OCI-M1 (cell line): ENCODE measurements at places on chromosomes 11 and 22.

- peak; percentile 41 for DNase-seq
Observed at GRCh38 chr11:63537293-63538101, 889 bp downstream of the PLAAT4 start.

DNA sequence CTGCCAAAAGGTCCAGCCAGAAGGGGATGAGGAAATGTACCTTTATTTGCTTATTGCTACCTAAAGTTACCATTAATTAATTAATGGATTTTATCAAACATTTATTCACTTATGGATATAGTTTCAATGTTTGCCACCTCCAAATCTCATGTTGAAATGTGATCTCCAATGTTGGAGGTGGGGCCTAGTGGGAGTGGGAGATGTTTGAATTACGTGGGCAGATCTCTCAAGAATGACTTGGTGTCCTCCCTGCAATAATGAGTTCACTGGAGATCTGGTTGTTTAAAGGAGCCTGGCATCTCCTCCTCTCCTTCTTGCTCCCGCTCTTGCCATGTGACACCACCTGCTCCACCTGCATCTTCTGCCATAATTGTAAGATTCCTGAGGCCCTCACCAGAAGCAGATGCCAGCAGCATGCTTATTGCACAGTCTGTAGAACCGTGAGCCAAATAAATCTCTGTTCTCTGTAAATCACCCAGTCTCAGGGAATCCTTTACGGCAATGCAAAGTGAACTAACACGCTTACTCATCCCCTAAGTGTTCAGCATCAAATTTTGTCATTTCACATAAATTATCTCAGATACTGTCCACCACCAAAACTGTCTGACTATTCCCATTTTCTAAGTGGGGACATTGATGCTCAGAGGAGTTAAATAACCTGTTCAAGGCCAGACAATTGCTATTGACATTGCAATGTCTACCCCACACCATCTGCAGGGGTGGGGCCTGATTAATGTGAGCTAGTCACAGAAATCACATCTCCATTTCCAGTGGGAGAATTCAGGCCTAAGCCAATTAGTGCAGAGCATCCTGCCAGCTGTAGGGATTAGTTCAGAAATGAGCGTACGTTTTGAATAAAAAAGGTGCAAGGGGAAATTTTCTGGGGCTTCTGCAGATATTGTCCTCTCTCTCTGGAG, 51.6 kb upstream of the SYN3 start:
- no peak for DNase-seq

DNA sequence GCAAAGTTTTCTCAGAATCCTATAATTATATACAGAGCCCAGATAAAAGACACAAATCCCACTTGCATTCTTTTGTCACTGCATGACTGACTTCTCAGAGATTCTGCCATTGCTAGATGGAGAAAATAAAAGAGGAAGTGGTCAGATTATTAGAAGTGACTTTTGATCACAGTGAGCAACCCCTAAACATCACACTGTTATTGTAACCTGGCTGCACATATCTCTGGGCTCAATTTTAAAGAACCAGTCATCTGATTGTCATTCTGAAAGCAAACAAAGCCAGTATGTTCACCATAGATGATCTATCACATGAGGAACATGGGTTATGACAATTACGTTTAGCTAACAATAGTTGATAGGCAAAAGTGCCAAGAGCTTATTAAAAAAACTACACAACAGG, 47.8 kb downstream of the COPB1 start:
- DNase-seq = peak; percentile 40

GRCh38 chr11:88704485-88704884, 361.3 kb downstream of the GRM5 start:
- DNase-seq = peak; percentile 46

- peak; percentile 80 for DNase-seq
Observed at GRCh38 chr11:33970984-33971466, 79.1 kb upstream of the LMO2 start.

DNA sequence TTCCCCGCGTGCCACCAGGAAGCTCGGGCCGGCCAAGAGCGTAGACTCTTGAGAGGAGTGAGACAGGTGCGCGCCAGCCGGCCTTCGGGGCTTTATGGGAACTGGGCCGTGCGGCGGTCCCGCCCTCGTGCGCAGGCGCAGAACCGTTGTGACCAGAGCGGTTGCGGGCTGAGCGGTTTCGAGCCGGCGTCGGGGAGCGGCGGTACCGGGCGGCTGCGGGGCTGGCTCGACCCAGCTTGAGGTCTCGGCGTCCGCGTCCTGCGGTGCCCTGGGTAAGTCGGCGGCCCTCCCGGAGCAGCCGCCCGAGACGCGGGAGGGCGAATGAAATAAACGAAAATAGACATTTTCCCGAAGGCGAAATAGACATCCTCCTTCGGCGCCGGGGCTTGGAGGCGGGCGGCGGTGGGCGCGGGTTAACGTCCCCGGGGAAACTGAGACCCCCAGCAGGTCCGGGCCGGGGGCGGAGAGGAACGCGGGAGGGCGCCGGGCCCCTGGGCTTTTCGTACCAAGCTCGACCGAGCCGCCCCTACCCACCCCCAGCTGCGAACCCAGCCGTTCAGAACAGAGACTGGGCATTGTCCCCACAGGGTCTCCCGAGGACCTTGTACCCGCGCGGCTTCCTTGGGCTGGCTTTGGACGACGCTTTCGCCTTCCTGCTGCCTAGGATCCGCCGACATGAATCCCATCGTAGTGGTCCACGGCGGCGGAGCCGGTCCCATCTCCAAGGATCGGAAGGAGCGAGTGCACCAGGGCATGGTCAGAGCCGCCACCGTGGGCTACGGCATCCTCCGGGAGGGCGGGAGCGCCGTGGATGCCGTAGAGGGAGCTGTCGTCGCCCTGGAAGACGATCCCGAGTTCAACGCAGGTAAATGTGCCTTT, at the start of gene ASRGL1:
Gene ASRGL1, plus strand, starts transcription at position 146 of the 879 bp plus-strand sequence. Its CDS starts 530 bp downstream, at position 676.
- DNase-seq = no peak

DNA sequence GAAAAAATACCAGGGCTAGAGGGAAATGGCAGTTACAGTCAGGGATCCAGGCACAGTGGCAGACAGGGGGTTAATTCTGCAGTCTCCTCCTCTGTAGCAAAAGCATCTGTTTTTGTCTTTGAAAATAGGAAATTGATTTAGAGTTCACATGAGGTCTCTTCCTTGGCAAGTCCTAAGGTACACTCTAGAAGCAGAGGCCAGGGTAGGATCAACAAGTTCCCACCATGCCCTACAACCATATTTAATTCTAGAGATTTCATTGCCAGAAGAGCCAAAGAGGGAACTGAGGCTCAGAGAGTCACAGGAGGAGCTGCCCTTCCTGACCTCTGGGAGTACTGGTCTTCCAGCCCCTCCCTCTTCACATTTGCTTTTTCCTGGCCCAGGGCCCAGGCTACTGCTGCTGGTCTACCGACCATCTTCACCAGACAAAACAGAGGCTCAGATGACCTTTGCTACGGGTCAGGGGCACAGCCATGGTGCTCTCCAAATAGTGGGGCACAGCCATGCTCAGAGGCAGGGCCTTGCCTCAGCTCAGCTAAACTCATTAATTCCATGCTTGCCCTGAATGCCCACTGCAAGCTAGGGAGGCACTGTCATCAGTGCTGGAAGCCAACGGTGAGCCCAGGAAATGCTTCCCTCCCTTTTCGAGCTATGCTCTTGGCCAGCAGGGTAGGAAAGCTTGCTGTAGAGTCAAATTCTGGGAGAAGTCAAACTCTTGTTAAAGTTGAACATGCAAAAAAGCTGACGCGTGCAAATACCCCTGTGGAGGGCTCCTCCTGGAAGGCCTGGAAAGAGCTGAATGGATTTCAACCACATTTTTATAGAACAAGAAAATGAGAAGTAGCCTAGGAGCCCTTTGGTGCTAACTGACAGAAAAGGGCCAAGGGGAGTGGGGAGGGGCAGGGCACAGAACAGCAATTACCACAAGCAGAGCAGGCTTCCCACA, 11.7 kb upstream of the CHRM4 start:
- no peak for DNase-seq
